ENCODE measurements at places on chromosomes 1 and 21.

GRCh38 chr1:45326627-45327623 lies at the start of gene HPDL:
HPDL (plus strand) TSS chr1:45326895; CDS start chr1:45327149, 254 bp downstream.
- peak; percentile 70 for DNase-seq

- DNase-seq, result no peak
Observed at GRCh38 chr1:169081503-169082123, 24.9 kb upstream of the ATP1B1 start.

- no peak for DNase-seq
Observed at GRCh38 chr1:17682400-17682799, 72.7 kb upstream of the ACTL8 start.

- DNase-seq, result no peak
Observed at GRCh38 chr1:90557706-90558105, 159.4 kb downstream of the BARHL2 start.

DNA sequence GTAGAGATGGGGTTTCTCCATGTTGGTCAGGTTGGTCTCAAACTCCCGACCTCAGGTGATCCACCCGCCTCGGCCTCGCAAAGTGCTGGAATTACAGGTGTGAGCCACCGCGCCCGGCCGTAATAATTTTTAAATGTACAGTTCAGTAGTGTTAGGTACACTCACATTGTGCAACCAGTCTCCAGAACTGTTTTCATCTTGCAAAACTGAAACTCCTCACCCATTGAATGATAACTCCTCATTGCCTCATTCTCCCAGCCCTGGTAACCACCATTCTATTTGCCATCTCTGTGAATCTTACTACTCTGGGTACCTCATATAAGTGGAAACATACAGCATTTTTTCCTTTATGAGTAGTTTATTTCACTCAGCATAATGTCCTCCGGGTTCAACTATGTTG lies 3.4 kb downstream of the NLRP3 start:
- no peak for DNase-seq

DNA sequence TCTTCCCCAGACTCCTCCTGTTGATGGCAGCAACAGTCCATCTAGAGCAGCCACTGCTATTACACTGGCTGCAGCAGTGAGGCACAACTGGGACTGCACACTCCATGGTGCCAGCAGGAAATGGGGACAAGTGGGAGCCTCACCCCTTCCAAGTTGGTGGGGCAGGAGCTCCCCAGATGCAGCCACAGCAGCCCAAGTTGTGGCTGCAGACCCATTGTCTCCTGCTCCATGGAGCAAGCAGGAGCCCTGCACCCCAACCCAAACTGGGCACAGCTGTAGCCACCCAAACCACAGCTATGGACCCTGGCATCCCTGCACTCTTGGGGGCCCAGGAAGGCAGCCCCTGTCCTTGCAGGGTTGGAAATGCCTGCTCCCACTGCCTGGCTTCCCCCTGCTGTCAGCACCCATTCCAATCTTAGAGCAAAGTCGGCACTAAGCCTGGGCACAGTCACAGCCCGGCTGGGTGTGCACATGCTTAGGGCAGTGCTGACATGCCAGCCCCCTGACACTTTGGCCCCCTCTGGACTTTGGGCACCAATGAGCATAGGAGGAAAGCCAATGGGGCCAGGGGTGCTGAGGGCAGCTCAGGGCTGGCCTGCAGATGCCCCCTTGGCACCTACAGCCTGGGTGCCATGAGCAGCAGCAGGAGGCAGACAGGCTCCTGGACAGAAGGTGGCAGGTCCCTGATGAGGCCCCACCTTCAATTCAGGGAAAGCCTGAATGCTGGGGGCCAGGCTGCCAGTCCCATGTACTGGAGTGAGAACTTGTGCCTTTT lies 44.0 kb downstream of the MATN1 start:
- peak; percentile 12 for DNase-seq

DNA sequence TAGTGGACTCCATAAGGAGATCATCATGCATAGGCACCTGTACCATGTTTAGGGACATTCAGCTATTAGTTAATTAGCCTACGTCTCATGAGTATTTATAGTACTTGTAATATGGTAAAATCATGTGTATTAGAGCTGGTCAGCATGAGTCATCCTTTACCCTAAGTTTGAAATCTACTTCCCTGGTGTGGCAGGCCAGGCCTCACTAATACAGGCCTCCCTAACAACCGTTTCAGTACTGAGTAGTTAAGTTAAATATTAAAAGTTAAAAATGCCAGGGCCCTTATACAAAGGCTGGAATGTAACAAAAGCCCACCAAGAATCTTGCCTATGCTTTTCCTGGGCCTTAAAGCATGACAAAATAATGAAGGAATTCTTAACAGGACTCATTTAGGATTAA lies 356.3 kb upstream of the DPYD start:
- no peak for DNase-seq

All from uterus (tissue), 4 donors.